ENCODE measurements at places on chromosomes 6 and 20.

- DNase-seq: no peak
Observed at GRCh38 chr20:15333170-15333569, 995.8 kb upstream of the FLRT3 start.

- DNase-seq: no peak
Observed at GRCh38 chr20:44504402-44505307, 17.2 kb downstream of the SERINC3 start.

GRCh38 chr6:134177753-134178160 lies 125.3 kb upstream of the SLC2A12 start:
- DNase-seq: no peak

GRCh38 chr20:62367136-62367632 lies at the start of gene LAMA5:
TSS of gene LAMA5 (minus strand) at chr20:62367312. CDS start at chr20:62367245, 67 bp downstream.
- no peak for DNase-seq

- no peak for DNase-seq
Observed at GRCh38 chr20:43681468-43681942, 14.6 kb downstream of the MYBL2 start.

- no peak for DNase-seq
Observed at GRCh38 chr20:64250027-64250426, 5.5 kb upstream of the PCMTD2 start.

DNA sequence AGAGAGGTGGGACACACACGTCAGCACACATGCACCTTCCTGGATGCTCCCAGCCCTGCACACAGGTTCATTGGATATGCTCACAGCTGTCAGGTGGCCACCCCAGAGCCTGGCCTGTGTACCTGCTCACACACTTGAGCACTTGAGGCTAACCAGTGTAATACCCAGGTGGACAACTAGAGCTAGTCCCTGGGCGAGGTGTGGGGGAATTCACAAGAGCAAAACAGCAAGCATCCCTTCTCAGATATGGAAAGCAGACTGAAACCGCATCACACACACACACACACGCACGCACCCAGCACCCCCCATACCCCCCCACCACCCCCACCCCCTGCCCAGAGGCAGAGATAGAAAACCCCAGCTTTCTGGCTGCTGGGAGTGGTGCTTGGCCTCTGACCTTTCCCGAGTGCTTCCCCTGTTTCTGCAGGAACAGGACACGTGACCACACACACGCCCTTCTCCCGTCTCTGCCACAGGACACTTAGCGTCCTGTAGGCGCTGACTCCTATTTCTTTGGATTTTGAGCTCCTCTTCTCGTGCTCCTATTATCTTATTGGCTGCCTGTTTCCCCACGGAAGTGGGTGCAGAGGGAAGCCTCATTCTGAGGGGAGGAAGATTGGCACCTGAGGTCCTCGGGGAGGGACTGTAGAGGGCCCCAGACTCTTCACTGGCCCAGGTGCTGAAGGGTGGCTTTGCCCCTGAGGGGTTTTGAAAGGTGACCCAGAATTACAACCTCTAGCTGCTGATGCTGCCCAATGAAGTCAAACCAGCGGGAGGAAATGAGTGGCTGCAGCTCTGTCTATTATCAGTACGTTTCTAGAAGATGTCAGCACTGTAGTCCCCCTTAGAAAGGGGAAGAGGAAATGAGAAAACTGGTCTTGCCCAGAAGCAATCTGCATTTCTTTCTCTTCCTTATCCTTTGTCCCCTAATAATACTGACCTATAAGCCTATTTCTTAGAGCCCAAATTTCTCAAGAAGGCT lies 65.8 kb downstream of the SYTL3 start:
- no peak for DNase-seq

GRCh38 chr6:164928057-164928727 lies 381.2 kb downstream of the C6orf118 start:
- no peak for DNase-seq

DNA sequence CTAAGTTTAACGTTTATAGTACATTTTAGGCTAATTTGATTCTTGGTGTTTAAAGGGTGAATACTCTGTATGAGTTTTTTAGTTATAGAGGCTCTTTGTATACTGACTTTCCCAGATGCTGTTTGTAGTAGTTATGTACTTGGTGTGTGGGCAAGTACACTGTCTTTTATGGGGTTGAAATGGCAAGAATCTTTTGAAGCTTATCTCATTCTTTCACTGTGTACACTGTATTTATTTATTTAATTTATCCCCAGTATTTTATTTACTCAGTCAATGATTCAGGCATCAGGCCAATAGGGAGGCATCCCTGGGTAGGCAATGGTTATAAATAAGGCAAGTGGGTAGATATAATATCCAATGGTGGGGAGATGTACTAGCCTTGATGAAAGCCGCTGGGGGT lies 277.0 kb upstream of the PTCHD4 start:
- DNase-seq: no peak

DNA sequence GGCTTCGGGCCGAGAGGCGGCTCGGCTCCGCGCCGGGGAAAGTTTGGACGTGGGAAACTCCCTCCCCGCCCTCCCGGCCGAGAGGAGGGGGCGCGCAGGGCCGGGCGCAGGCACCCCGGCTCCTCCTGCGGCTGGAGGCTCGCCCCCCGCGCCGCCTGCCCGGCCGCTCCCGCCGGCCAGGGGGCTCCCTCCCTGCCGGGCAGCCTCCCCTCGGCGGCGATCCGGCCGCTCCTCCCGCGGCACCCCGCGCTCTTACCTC lies 370 bp downstream of the CDH22 start:
- DNase-seq: no peak

- DNase-seq: no peak
Observed at GRCh38 chr6:126111327-126111726, 125.0 kb downstream of the TRMT11 start.

DNA sequence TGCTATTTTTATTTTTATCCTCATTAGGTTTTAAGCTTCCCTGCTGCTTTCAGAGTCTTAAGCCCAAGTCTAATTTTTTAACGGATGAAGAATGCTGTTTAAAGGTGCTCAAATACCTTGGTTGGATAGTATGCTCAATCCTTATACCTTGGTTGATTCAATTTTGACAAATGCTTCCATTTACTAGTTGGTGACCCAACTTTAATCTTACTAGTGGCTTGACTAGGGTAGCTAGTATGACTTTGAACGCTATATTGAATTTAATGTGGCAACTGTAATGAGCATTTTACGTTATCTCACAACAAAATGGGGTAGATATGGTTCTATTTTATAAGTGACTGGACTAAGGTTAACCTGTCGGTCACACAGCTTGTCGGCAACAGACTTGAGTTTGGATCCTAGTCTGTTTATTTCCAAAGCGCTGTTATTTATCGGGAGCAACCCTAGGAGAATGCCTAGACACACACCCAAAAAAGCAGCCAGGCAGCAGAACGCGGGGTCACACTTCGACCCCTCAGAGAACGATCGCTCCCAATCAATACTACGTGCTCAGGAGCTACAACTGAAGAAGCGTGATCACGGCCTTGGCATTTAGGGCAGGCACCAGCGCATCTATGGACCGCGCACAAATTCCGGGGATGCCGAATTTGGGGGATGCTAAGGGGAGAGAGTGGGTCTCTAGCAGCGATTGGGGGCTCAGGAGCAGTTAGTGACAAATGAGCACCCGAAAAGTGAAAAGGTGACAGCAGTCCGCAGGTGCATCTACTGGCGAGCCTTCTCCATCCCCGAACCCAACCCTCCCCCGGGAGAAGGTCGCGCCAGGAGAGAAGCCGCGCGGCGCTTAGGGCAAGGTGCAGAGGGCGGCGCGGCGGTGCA lies 586 bp upstream of the ALDH5A1 start:
- no peak for DNase-seq

DNA sequence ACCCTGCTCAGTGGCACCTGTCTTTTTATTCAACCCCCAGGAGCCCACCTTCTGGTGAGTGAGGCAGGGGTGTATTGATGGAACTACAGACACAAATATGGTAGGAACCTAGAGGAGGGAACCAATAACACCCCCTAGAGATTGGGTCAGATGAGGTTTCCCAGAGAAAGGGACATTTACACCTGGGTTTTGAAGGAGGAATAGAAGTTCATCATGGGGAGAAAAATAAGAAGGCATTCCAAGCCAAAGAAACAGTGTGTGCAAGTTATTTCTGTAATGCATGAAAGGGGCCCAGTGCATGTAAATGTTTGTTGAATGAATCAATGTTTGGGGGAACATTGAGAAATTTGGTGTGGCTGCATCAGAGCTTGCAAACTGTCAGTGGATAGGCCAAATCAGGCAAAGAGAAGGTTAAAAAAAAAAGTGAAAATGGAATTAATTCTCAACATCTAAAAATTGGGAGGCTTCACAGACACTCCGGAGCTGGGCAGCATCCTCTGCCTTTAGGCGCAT lies 11.1 kb upstream of the KIAA1755 start:
- no peak for DNase-seq

DNA sequence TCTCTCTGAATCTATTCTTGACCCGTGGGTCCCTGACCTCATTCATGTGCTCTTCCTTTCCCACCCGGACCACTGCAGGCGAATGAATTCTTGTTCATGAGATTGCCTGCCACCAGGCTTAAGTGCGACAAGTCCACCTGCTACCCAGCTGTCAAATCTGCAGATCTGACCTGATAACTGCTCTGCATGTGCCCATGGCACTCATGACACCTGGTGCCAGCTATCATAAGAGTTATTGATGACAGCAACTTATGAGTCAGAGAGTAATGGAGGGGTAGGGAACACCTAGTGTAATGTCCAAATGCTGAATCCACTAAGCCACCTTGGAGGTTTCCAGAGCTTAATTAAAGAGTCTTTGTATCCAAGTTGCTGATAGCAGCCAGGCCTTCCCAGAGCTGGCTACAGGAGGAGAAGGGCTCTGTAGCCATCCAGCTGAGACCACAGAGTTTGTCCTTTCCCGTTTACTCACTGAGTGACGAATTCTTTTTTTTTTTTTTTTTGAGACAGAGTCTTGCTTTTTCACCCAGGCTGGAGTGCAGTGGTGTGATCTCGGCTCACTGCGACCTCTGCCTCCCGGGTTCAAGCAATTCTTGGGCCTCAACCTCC lies 17.4 kb downstream of the SHLD1 start:
- DNase-seq: no peak

DNA sequence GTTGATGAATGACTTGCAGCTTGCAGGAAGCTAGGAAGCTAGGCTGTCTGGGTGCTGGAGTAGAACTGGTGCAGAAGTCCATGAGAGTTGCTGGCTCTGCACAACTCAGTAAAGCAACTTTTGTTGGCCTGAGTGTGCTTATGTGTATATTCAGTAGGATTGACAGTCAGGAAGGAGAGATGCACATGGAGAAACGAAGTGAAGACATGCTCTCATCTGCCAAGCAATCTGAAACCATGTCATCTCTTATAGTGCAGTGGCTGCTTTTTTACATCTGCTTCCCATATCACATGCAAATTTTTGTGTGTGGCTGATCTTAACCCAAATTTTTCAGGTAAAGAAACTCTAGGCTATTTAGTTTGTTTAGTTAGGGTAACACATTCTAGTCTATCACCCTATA lies 252.4 kb upstream of the HS3ST5 start:
- no peak for DNase-seq

DNA sequence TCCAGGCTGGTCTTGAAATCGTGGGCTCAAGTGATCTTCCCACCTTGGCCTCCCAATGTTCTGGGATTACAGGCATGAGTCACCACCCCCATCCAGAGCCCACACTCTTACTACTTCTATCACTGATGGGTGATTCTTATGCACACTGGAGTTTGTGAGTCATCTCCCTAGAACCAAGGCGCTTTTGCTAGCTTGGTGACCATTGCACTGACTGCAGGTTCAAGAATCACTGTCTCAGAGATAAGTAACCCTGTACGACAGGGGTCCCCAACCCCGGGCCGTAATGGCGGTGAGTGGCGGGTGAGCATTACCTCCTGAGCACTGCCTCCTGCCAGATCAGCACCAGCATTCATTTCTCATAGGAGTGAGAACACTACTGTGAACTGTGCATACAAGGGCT lies 118.8 kb downstream of the MAP3K7 start:
- DNase-seq: no peak

- no peak for DNase-seq
Observed at GRCh38 chr6:147453361-147453760, 55.1 kb upstream of the SAMD5 start.

- DNase-seq: no peak
Observed at GRCh38 chr6:28534875-28535274, 9.2 kb downstream of the GPX5 start.

GRCh38 chr6:90893400-90893799 lies 306.5 kb upstream of the MAP3K7 start:
- no peak for DNase-seq

GRCh38 chr6:164114651-164115050 lies 700.1 kb downstream of the QKI start:
- no peak for DNase-seq

- no peak for DNase-seq
Observed at GRCh38 chr6:116115781-116116180, 10.2 kb downstream of the COL10A1 start.

DNA sequence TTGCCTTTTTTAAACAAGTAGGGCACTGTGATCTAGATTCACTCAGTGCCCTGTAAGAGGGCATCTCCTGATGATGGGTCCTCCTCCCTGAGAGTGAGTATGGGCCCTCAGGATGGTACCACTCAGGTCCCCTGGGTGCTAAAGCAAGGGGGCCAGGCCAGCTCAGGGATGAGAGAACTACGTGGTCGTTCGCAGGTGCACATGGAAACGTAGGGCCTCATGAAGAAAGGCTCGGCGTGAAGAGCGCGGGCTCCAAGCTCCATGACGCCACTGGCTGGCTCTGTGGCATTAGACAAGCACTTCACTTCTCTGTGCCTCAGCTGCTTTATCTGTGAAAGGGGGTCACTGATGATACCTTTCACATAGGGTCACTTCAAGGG lies 50.7 kb downstream of the SYNJ2 start:
- DNase-seq: no peak

DNA sequence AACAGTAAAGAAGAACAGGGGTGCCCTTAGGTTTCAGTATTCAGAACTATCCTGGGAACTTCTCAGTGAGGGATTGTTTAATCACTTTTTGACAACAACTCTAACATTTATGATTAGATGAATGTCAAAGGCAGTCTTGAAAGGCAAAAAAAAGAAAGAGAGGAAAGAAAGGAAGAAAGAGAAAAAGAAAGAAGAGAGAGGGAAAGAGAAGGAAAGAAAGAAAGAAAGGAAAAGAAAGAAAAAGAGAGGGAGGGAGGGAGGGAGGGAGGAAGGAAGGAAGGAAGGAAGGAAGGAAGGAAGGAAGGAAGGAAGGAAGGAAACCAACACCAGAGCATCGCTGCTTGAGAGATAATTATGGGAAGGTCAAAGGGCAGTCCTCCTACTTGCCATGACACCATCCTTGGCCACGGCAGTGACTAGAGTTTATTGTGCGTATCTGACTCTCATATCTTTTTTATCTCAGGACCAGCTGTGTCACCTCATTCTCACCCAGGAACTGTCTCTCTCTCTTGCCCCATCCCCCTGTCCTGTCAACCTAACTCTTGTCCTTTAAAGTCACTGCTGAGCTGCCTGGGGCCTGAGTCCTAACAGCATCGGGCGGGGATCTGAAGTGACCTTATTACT lies 96.8 kb upstream of the ATXN1 start:
- no peak for DNase-seq

- no peak for DNase-seq
Observed at GRCh38 chr20:44370639-44371218, 15.2 kb downstream of the HNF4A start.
